ENCODE measurements at places on chromosomes 2 and 18.

DNA sequence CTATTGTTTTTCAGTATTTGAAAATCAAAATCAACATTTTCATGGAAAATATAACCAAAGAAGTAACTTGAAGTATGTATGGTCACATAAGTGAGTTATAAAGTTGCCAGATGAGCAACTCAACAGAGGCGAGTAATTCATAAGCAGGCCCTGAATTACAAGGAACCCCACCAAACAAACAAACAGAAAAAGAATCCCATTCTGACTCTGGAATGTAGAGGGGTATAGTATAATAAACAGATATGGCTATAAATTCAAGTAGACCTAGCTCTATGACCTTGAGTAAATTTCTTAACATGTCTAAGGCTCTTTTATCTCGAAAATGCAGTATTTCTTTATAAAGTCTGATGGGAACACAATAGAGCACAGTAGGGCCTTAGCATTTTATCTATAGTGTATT lies 4.7 kb upstream of the CDH2 start:
- no peak overlapping the region for H3K27ac ChIP-seq
- H3K4me1 ChIP-seq = peaks cover 3% of the 10 kb centered on the region
- H3K4me3 ChIP-seq = no peak overlapping the region
- no peaks in the 10 kb centered on the region for H3K36me3 ChIP-seq
- peaks cover 23% of the 10 kb centered on the region for H3K27me3 ChIP-seq

DNA sequence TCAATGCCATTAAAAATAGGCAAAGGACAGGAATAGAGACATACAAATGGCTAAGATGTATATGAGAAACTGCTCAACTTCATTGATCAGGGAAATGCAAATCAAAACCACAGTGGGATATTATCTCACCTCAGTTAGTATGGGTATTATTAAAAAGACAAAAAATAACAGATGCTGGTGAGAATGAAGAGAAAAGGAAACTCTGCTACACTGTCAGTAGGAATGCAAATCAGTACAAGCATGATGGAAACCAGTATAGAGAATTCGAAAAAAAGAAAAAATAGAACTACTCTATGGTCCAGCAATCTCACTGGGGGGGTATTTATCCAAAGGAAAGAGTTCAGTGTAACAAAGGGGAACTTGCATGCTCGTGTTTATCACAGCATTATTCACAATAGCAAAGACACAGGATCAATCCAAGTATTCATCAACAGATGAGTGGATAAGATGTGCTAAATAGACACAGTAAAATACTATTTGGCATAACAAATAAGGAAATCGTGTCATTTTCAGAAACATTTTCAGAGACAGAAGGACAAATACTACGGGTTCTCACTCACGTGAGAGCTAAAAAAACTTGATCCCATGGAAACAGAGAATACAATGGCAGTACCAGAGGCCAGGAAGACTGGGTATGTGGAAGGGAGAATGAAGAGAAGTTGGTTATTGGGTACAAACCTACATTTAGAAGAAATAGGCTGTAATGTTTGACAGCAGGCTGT lies 60.6 kb downstream of the CCDC74A start:
- no peak overlapping the region for H3K4me3 ChIP-seq
- no peak for DNase-seq
- no peak overlapping the region for H3K27ac ChIP-seq
- H3K27me3 ChIP-seq = peaks cover 10% of the 10 kb centered on the region
- no peaks in the 10 kb centered on the region for H3K4me1 ChIP-seq

DNA sequence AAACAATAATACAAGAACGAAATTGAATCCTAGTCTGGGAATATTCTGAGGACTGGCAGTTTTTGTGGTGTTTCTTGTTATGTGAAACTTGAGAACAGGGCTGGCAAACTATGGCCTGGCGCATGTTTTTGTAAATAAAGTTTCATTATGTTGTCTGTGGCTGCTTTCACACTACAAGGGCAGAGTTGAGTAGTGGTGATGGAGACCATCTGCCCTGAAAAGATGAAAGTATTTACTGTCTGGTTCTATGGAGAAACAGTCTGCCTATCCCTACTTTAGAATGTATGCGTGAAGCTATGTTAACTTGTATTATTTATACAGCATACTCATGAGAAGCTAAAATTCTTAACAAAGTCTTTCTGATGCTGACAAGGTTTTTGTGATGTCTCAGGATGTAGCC lies 351.9 kb downstream of the LRRTM1 start:
- H3K4me3 ChIP-seq = no peak overlapping the region
- H3K27ac ChIP-seq = no peak overlapping the region
- no peaks in the 10 kb centered on the region for H3K4me1 ChIP-seq
- no peaks in the 10 kb centered on the region for H3K36me3 ChIP-seq

DNA sequence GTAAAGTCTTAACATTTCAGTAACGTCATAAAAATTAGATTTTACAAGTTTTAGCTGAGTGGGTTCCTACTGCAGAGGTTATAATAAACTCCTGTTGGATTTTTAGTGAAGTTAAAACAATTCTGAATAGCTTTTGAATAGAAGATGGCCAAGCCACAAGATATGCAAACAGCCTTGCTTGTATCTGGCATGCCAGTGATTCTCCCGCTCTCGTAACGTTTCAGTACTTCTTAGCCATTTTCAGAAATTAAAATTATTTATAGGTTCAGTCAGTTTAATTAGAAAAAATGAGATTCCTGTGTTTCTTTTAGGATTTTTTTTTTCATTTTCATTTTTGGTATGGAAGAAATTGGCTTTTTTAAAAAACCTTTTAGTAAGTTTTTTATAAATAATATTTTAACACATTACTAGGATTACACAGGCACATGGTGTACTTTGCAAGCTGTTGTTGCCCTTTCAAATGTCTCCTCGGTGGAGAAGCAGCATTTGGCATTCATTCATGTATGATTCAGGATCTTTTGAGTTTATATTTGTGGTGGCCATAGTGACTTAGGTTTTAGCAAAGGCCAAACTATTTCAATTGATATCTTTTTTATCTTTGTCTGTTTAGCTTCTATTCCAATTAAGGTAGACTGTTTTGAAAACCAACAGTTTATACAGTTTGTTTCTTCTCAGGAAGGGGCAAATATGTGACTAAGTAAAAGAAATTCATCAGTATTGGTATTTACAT lies 30.6 kb upstream of the RND3 start:
- H3K27me3 ChIP-seq = no peaks in the 10 kb centered on the region
- H3K4me3 ChIP-seq = no peak overlapping the region
- no peaks in the 10 kb centered on the region for H3K4me1 ChIP-seq
- no peak for DNase-seq
- no peaks in the 10 kb centered on the region for H3K36me3 ChIP-seq

DNA sequence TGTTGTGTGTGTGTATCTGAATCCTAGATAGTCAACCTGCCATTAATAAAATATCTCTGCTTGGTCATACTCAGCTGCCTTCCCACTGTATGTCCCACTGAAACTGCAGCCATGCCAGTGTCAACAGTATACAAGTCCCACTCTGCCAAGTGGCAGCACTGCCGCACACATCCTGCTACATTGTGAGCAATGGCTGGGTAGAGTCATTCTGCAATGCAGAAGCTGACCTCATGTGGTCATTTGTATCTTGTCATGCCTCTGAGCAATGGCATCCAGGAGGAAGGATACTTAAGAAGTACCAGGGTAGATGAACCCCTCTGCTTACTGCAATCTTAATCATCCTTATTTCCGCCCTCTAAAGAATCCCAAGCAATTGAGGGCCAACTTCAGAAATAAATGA lies 302.2 kb upstream of the DDX18 start:
- no peak overlapping the region for H3K4me3 ChIP-seq
- H3K27ac ChIP-seq = no peak overlapping the region
- no peaks in the 10 kb centered on the region for H3K36me3 ChIP-seq
- H3K4me1 ChIP-seq = no peaks in the 10 kb centered on the region
- no peaks in the 10 kb centered on the region for H3K27me3 ChIP-seq
